ENCODE measurements at places on chromosomes 1 and 21. TPM values are rescaled to one million over a fixed set of nuclear protein-coding genes. Genes with fewer than 3 reads are reported as not detected.

- DNase-seq: no peak
These were observed 85.1 kb downstream of the BCAR3 start for GRCh38 chr1:93596329-93597089.

DNA sequence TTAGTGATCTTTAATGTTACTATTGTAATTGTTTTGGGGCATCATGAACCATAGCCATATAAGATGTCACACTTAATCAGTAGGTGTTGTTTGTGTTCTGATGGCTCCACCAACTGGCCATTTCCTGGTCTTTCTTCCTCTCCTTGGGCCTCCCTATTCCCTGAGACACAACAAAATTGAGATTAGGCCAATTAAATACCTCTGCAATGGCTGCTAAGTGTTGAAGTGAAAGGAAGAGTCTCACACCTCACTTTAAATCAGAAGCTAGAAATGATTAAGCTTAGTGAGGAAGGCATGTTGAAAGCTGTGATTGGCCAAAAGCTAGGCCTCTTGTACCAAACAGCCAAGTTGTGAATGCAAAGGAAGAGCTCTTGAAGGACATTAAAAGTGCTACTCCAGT lies 30.7 kb downstream of the PPP2R5A start:
- DNase-seq: no peak

- DNase-seq: no peak
These were observed 7.4 kb upstream of the IGFN1 start for GRCh38 chr1:201183209-201183608.

DNA sequence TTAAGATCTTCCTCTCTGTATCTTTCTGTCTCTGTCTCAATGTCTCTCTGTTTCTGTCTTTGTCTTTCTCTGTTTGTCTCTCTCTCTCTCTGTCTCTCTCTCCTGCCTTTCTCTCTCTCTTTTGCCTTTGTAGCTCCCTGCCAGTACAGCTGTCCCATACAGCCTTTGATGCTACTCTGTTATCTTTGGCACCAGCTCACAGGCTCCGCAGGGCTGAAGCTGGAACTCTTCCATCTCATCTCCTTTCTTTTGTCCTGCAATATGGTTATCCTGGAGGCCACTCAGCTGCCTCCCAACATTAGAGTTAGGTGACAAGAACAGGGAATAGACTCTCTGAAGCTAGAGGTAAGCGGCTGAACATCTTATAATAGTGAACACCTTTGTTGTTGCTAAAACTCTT lies 354.3 kb upstream of the NEGR1 start:
- no peak for DNase-seq

GRCh38 chr1:208724079-208724478 lies 479.9 kb upstream of the PLXNA2 start:
- DNase-seq: no peak

Gene NCMAP
- 1.7 TPM for total RNA-seq

Gene COL8A2
- 0.18 TPM for total RNA-seq

Gene ALX3
- total RNA-seq: 2.8 TPM

Gene KRTAP12-3
- not detected for total RNA-seq
